ENCODE measurements at places on chromosomes 5 and 9.

GRCh38 chr5:131545845-131546244, 89.2 kb downstream of the RAPGEF6 start:
- no peak for DNase-seq
- H3K27ac ChIP-seq = no peak overlapping the region
- no peaks in the 10 kb centered on the region for H3K36me3 ChIP-seq

DNA sequence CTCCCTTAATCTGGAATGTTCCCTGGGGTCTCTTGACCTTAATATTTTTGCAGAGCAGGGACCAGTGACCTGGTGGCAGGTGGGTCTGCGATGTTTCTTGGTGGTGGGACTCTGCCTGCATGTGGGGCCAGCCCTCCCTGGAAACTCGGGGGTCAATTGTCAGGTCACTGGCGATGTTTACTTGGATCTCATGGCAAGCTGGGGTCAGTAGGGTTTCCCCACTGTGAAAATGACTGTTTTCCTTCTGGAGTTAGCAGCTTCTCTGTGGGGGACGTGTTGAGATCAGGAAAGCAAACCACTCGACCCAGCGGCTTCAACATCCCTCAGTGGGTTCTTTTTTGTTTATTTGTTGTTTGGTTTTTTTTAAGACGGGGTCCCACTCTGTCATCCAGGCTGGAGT, 73.9 kb downstream of the KCNT1 start:
- H3K36me3 ChIP-seq = no peaks in the 10 kb centered on the region
- no peaks in the 10 kb centered on the region for H3K27me3 ChIP-seq
- H3K4me1 ChIP-seq = no peaks in the 10 kb centered on the region
- no peak overlapping the region for H3K27ac ChIP-seq
- no peak for DNase-seq
- H3K4me3 ChIP-seq = no peak overlapping the region

DNA sequence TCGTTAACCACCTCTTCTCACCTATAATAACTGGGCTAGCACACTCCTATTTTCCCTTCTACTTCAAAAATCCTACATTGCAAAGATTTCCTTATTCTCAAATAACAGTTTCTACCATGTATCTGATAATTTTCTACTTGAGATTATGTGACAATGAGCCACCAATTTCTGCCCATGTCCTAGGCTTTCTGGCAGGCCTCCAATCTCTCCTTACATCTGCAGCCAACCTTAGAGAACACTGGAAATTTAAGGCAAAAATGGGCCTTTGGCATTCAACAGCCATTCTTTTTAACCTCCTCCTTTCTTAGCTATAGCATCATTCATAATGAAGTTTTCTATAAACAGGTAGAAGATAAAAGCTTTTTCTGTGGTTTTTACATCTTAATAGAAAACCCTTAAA, 225.1 kb downstream of the ARRDC3 start:
- H3K27ac ChIP-seq = no peak overlapping the region
- H3K27me3 ChIP-seq = no peaks in the 10 kb centered on the region
- H3K36me3 ChIP-seq = no peaks in the 10 kb centered on the region
- no peak overlapping the region for H3K4me3 ChIP-seq
- H3K4me1 ChIP-seq = peaks cover 6% of the 10 kb centered on the region

DNA sequence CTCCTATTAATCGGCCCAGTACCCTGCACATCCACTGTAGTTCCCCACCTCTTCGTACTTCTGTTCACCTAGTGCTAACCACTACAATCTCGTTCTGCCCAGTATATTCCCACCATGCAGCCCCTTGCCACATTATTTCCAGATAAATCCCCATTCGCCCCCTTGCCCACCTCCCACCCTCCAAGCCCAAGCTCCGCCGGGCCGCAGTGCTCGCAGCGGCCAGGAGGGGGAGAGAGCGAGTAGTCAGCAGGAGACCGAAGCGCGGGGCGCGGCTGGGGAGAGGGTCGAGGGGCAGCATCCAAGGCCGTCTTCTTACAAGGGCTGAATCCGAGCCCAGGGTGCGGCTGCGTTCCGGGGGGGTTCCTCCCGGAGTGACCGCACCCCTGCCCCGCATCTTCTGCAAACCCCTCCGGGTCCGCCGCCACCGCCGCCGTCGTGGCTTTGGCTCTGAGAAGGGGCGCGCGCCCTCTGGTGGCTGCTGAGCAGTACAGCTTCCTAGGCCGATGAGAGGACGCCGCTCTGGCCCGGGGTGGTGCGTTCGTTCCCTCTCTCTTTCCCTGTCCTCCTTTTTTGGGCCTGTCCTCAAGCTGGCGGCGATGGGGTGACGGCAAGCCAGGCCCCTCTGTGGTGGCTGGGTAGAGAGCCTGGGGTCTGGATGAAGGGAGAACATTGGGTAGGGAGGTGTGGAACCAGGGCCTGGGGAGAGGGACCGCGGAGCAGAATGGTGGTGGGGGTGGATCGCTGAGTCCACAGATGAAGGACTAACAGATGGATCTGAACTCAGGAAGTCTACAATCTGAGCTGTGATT, 30.0 kb upstream of the PSD2 start:
- peaks cover 8% of the 10 kb centered on the region for H3K27me3 ChIP-seq
- DNase-seq = peak; percentile 84
- no peaks in the 10 kb centered on the region for H3K36me3 ChIP-seq

GRCh38 chr5:7131680-7132079, 264.3 kb upstream of the ADCY2 start:
- no peak overlapping the region for H3K27ac ChIP-seq
- no peak overlapping the region for H3K4me3 ChIP-seq
- no peaks in the 10 kb centered on the region for H3K4me1 ChIP-seq
- DNase-seq = no peak

- H3K27ac ChIP-seq = no peak overlapping the region
- DNase-seq = no peak
- H3K36me3 ChIP-seq = no peaks in the 10 kb centered on the region
- H3K27me3 ChIP-seq = no peaks in the 10 kb centered on the region
- no peak overlapping the region for H3K4me3 ChIP-seq
- no peaks in the 10 kb centered on the region for H3K4me1 ChIP-seq
Measured at GRCh38 chr5:125120012-125120411, 373.6 kb upstream of the ZNF608 start.

DNA sequence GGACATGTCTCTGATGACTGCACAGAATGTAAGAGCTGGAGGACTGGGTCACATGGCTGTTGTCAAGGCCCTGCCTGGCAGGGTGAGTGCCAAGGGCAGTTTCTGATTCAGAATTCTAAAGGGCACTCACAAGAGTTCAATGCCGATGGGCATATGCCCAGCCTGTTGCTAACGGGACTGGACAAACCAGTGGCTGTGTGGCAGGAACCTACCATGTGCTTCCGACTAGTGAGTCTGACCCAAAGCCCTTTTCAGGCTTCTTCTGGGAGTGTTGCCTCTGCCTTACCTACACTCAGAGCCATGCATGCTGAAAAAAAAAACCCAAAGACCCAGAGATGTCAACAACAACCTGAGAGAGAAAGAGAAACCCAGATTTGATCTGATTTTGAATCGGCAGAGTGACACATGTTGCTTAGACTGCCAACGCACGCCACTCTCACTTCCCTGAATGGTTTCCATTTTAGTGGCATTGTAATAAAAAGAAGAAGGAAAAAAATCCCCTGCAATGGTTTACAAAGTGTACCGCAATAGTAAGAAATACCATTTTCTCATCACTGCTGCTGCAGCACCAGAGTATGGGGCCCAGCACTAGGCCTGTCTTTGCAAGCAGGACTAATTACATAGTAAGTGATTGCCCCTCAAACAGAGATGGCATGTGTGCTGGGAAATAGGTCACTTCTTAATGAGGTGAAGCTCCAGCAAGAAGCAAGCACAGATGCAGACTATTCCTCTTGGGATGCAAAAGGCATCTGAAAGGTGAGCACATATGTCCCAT, 194.3 kb downstream of the PALM2AKAP2 start:
- no peak for DNase-seq
- H3K4me1 ChIP-seq = no peaks in the 10 kb centered on the region
- H3K27ac ChIP-seq = no peak overlapping the region
- H3K27me3 ChIP-seq = no peaks in the 10 kb centered on the region
- no peak overlapping the region for H3K4me3 ChIP-seq
- no peaks in the 10 kb centered on the region for H3K36me3 ChIP-seq

DNA sequence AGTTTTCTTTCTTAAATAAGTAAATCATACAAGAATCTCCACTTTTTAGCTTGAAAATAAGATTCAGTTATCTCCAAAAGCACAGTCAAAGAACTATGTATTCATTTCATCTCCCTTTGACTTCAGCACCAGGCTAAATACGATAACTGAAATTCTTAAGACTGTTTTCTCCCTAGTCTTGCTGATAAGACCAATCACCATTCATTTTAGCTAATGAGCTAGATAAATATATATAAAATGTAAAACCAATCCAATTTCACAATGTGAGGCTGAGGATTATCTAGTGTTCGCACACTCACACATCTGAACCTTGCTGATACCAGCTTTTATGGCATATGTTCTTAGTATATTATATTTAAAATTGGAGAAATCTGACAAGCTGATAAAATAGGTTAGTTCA, 17.3 kb upstream of the ZNF622 start:
- DNase-seq = no peak
- no peaks in the 10 kb centered on the region for H3K4me1 ChIP-seq
- no peak overlapping the region for H3K27ac ChIP-seq
- H3K36me3 ChIP-seq = no peaks in the 10 kb centered on the region
- no peak overlapping the region for H3K4me3 ChIP-seq

DNA sequence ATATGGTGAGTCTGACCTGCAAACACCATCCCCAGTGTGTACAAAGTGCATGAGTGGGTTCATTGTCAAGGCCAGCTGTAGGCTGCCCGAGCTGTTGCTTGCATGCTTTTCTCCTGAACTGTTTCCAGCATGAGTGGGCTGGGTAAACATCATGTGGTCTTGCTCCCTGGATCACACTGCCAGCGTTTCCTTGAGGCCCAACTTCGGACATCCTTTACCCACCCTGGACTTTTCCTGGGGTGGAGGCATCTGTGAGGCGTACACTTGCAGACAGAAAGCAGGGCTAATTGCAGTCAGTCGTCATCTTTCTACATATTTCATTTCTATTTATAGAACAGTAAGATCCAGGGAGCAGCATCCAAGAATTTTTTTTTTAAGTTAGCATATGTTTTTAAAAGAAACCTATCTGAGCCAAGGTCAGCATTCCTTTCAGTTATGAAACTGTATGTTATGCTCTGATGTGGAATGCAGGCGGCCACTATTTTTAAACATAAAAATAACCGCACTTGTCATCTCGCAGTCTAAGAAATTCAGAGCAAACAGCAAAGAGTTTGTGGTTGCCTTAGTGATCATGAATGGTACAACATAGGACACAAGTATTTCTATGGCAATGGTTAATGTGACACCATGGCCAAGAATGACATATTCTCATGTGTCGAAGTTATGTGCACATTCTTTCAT, 106.5 kb upstream of the DMRT1 start:
- peak; percentile 40 for DNase-seq
- peaks cover 51% of the 10 kb centered on the region for H3K36me3 ChIP-seq
- no peaks in the 10 kb centered on the region for H3K27me3 ChIP-seq
- no peak overlapping the region for H3K4me3 ChIP-seq

GRCh38 chr9:136077491-136077890, 17.6 kb downstream of the NACC2 start:
- peaks cover 12% of the 10 kb centered on the region for H3K36me3 ChIP-seq
- peaks cover 34% of the 10 kb centered on the region for H3K4me1 ChIP-seq
- no peak overlapping the region for H3K27ac ChIP-seq
- no peaks in the 10 kb centered on the region for H3K27me3 ChIP-seq
- DNase-seq = no peak

DNA sequence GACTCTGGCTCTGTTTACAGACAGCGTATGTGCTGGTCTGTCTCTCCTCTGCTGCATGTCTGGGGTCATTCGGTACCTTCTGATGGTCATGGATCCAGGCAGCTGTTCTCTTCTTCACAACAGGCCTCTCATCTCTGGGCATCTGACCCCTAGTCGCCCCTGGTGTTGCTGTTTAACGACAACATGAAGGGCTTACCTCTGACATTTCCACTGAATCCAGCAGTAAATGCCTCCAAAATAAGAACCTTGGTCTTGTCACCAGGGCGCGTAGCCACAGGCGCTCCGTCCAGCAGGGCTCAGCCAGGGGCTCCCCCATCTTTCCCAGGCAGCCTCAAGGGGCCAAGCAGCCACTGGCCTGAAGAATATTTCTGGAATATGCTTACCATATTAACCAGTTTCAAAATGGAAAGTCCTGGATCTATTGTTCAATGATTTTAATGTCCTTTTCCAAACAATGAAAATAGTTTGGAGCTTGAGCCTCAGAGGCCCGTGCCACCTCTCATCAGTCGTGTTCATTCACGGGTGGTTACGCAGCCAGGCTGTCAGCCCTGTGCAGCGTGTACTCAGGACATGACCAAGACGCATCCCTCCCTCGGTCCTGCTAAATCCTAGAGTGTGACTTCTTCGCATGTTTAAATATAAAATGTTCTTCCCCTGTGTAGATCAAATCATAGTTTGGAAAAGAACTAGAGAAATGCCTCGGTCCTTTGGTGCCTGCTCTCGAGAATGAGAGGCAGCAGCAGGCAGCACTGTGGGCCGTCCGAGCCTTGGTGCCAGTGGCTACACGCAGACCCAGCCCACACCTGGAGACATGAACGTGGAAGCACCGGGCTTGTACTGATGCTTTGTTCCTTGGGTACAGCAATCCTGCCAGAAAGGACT, 30.1 kb upstream of the LRRC14B start:
- H3K36me3 ChIP-seq = no peaks in the 10 kb centered on the region
- H3K4me1 ChIP-seq = no peaks in the 10 kb centered on the region
- DNase-seq = peak; percentile 38
- no peak overlapping the region for H3K27ac ChIP-seq

- H3K4me1 ChIP-seq = no peaks in the 10 kb centered on the region
- H3K4me3 ChIP-seq = no peak overlapping the region
- no peak overlapping the region for H3K27ac ChIP-seq
Measured at GRCh38 chr9:129904734-129905133, 69.5 kb downstream of the USP20 start.

DNA sequence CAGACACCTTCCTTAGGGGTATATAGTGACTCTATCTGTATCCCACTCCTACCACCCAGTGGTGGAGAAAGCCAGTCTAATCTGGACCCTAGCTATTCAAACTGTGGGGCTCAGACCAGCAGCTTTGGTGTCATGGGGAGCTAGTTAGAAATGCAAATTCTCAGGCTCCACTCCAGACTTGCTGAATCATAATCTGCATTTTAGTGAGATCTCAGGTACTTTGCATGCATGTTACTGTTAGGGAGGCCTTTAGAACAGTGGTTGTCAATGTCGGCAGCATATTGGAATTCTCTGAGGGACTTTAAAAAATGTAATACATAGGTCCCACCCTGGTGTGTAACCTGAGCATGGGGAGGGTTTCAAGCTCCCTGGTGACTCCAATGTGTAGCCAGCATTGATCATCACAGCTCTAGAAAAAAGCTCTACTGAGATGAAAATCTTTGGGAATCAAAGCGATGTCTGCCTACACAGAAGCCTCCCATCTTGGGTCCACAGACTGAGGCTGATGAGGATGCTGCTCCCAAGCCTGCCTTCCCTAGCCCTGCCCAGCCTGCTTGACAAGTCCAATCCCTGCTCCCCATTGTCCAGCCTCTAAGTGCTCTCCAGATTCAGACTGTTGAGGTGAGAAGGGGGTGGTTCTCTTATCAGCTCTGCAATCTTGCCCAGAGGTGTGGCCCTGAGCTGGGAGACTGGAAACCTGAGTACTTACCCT, 11.9 kb upstream of the GM2A start:
- no peak overlapping the region for H3K4me3 ChIP-seq
- H3K27me3 ChIP-seq = no peaks in the 10 kb centered on the region
- H3K36me3 ChIP-seq = no peaks in the 10 kb centered on the region
- no peak for DNase-seq
- H3K4me1 ChIP-seq = no peaks in the 10 kb centered on the region
